ENCODE measurements at places on chromosomes 1 and 21. TPM values are rescaled to one million over a fixed set of nuclear protein-coding genes. Genes with fewer than 3 reads are reported as not detected.

Gene GLIS1
- total RNA-seq: not detected

DNA sequence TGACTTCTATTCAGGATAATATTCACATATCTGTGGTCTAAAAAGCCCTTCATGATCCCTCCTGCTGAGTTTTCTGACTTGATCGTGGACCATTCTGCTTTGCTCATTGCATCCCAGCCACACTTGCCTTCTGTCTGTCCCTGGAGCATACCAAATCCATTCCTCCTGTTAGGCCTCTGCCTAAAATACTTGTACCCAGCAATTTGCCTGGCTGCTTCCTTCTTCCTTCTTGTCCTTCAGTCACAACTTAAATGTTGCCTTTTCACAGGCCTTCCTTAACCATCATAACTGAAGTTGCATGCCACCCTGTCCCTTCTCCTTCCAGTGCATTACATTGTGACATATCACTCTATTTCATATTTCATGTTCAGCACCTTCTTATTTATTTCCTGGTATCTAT is 4.3 kb downstream of the CR2 start:
- no peak for DNase-seq
- no peaks in the 10 kb centered on the region for H3K36me3 ChIP-seq

Gene LIN28A
- total RNA-seq: 107 TPM

Gene LEFTY2
- 0.26 TPM for total RNA-seq

Gene KCNJ15
- 0.97 TPM for total RNA-seq

Gene KRTAP21-2
- total RNA-seq: not detected

DNA sequence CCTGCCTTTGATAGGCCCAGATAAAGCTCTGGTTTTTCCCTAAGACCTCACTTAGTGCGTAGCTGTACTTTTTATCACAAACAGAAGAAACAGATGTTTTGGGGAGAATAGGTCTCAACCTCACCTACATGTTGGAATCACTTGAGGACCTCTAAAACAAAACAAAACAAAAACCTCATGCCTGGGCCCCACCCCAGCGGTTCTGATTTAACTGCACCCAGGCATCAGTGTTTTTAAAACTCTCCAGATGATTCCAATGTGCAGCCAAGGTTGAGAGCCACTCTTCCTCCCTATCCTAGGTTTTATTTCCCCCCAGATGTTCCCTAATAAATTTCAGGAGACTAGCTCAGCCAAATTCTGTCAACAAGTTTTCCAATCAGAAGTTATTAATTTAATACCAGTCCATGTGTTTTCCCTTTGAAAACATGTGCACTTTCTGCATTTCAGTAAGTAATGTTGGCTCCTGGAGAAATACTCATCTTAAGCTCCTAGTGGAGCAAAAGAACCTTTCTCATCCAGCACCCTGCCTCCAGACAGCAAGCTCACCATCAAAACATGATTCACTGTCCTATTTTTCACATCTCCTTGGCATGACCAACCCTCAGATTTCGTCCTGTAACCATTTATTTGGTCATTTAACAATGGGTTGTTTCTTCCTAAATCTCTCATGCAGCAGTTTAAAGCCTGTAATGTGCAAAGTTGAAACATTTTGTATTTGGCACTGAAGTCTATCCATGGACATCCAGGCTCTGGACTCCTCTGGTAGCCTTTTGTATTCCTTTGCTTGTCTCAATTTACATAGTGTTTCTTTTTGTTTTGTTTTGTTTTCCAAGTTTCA is 27.5 kb downstream of the LRRC8C start:
- no peak overlapping the region for H3K27ac ChIP-seq
- peaks cover 24% of the 10 kb centered on the region for H3K36me3 ChIP-seq
- no peak for DNase-seq
- H3K27me3 ChIP-seq: no peaks in the 10 kb centered on the region

Gene SPRR5
- total RNA-seq: not detected

GRCh38 chr1:78370356-78370755 is 120.4 kb upstream of the PTGFR start:
- H3K36me3 ChIP-seq: no peaks in the 10 kb centered on the region
- DNase-seq: no peak
- no peaks in the 10 kb centered on the region for H3K27me3 ChIP-seq
- H3K4me1 ChIP-seq: no peaks in the 10 kb centered on the region

GRCh38 chr1:79161077-79161476 is 154.5 kb upstream of the ADGRL4 start:
- peaks cover 6% of the 10 kb centered on the region for H3K4me1 ChIP-seq
- H3K36me3 ChIP-seq: peaks cover 10% of the 10 kb centered on the region
- H3K27me3 ChIP-seq: no peaks in the 10 kb centered on the region
- no peak overlapping the region for H3K27ac ChIP-seq

DNA sequence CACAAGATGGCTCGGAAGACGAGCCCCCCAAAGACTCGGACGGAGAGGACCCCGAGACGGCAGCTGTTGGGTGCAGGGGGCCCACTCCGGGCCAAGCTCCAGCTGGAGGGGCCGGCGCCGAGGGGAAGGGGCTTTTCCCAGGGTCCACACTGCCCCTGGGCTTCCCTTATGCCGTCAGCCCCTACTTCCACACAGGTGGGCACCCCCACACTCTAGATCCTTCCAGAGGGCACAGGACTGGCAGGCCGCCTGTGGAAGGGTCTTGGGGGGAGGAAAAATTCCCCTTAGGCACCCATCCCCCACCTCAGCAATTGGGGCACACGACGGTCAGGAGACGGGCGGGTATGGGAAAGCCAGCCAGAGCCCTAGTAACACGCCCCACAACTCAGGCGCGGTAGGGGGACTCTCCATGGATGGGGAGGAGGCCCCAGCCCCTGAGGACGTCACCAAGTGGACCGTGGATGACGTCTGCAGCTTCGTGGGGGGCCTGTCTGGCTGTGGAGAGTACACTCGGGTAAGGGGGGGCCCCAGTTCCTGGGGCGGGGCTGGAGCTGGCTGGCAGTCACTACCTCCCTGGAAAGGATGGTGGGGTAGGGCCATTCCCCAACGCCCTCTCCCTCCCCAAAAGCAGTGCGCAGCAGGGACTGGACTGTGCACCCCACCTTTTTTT is 16.1 kb downstream of the NOC2L start:
- no peak for DNase-seq
- peaks cover 9% of the 10 kb centered on the region for H3K36me3 ChIP-seq
- peaks cover 10% of the 10 kb centered on the region for H3K27me3 ChIP-seq
- H3K4me1 ChIP-seq: no peaks in the 10 kb centered on the region
- no peak overlapping the region for H3K27ac ChIP-seq

Gene MNDA
- total RNA-seq: not detected

GRCh38 chr21:45516071-45516670 is 26.1 kb downstream of the SLC19A1 start:
- H3K27ac ChIP-seq: no peak overlapping the region
- H3K4me3 ChIP-seq: no peak overlapping the region
- peaks cover 3% of the 10 kb centered on the region for H3K4me1 ChIP-seq
- no peak for DNase-seq
- H3K27me3 ChIP-seq: peaks cover 6% of the 10 kb centered on the region

DNA sequence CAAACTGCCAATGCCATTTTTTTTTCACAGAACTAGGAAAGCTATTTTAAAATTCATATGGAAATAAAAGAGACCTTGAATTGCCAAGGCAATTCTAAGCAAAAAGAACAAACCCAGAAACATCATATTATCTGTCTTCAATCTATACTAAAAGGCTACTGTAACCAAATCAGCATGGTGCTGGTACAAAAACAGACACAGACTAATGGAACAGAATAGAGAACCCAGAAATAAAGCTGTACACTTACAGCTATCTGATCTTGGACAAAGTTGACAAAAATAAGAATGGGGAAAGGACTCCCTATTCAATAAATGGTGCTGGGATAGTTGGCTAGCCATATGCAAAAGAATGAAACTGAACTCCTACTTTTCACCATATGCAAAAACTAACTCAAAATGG is 50.5 kb downstream of the RGS4 start:
- no peaks in the 10 kb centered on the region for H3K36me3 ChIP-seq
- H3K27me3 ChIP-seq: peaks cover 1% of the 10 kb centered on the region
- no peaks in the 10 kb centered on the region for H3K4me1 ChIP-seq
- no peak overlapping the region for H3K4me3 ChIP-seq
- H3K27ac ChIP-seq: no peak overlapping the region

Gene COQ8A
- total RNA-seq: 22.7 TPM

GRCh38 chr1:93652323-93652949 is 29.2 kb downstream of the BCAR3 start:
- no peak for DNase-seq
- peaks cover 21% of the 10 kb centered on the region for H3K36me3 ChIP-seq
- no peak overlapping the region for H3K27ac ChIP-seq
- H3K27me3 ChIP-seq: no peaks in the 10 kb centered on the region

- no peak overlapping the region for H3K27ac ChIP-seq
- H3K36me3 ChIP-seq: no peaks in the 10 kb centered on the region
- peaks cover 2% of the 10 kb centered on the region for H3K4me1 ChIP-seq
- H3K4me3 ChIP-seq: no peak overlapping the region
- DNase-seq: no peak
These were observed 142.8 kb upstream of the COA6 start for GRCh38 chr1:234230414-234230862.

GRCh38 chr1:15508700-15509487 is 15.1 kb downstream of the CASP9 start:
- H3K27ac ChIP-seq: no peak overlapping the region
- H3K36me3 ChIP-seq: peaks cover 7% of the 10 kb centered on the region
- no peak overlapping the region for H3K4me3 ChIP-seq
- peaks cover 2% of the 10 kb centered on the region for H3K4me1 ChIP-seq
- no peak for DNase-seq

DNA sequence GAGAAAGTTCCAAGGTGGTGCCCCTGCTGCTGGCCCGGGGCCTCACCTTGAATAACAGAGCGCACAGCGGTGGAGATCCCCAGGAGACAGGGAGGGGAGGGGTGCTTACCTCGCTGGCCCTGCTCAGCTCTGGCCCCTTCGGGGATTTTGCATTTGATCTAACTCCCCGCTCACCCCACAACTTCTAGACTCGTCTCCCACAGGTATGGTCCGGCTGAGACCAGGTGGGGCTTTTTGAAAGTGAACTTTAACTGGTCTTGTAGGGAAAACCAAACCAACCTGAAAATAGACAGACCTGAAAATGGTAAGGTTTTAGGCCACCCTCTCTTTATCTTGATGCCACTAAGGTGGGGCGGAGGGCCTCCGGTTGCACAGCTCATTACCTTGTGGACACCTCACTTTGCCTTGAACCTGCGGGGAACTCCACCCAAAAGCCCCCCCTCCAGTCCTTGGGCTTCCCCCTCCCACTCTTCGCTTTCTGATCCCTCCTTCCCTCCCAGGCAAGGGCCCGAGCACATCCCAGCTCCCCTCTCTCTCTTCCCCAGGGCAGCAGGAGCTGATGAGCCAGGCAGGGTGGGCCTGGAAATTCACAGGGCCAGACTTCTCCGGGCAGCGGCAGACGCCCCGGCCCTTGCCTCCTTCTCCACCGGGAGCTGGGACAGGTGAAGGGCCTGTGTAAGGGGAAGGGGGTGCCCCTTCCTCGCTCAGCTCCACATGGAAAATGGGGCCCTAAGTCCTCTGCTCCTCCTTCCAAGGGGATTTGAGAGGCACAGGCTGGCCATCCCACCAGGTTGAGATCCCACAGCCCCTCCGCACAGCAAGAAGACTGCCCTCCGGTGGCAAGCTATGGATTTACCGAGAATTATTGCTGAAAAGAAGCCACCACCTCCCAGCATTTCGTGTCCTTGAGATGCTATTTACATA is 16.1 kb downstream of the TNFRSF8 start:
- H3K27ac ChIP-seq: no peak overlapping the region
- H3K4me1 ChIP-seq: peaks cover 6% of the 10 kb centered on the region
- peaks cover 14% of the 10 kb centered on the region for H3K36me3 ChIP-seq

Gene UBL4B
- not detected for total RNA-seq

DNA sequence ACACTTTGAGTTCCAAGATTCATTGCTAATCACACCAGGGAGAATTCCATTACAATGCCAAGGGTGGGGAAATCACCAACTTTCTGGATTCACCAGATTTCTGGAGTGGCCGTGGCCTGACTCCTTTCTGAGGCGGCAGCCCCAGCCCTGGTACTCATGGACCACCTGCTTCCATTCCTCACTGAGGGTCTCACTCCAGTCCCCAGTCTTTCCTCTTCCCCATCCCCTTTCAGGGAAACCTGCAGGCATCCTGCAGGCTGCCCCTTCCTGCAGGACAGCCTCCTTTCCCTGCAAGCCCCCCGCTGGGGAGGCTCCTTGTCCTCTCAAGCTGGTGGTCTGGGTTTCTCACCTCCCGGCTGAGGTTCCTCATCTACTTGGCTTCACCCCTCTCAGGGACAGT is 12.7 kb upstream of the CDK18 start:
- no peak overlapping the region for H3K27ac ChIP-seq
- DNase-seq: no peak
- no peak overlapping the region for H3K4me3 ChIP-seq
- peaks cover 7% of the 10 kb centered on the region for H3K4me1 ChIP-seq
- H3K36me3 ChIP-seq: no peaks in the 10 kb centered on the region

- no peak overlapping the region for H3K27ac ChIP-seq
- H3K36me3 ChIP-seq: no peaks in the 10 kb centered on the region
- H3K4me3 ChIP-seq: no peak overlapping the region
- H3K27me3 ChIP-seq: no peaks in the 10 kb centered on the region
These were observed 68.5 kb downstream of the CRB1 start for GRCh38 chr1:197336571-197336970.

DNA sequence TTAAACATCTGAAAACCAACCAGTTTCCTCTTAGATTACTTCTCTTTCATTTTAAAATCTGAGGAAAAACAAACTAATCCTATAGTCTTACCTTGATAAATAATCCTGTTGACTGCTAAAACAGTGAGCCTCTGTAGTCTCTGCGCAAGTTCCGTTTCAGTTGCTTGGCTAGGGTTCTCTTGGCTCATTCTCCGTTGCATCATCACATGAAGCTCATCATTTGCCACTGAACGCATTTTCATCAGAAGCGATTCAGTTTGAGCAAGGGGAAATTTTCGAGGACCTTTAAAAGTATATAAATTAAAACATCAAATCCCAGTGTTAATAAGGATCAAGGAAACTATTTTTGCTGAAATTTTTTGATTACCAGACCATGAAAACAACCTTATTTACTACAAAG is 96.7 kb upstream of the GNG4 start:
- H3K4me1 ChIP-seq: peaks cover 11% of the 10 kb centered on the region
- H3K36me3 ChIP-seq: no peaks in the 10 kb centered on the region
- H3K27me3 ChIP-seq: no peaks in the 10 kb centered on the region
- H3K4me3 ChIP-seq: no peak overlapping the region
- H3K27ac ChIP-seq: no peak overlapping the region
- no peak for DNase-seq

Gene TAS1R1
- total RNA-seq: not detected
